ENCODE measurements at places on chromosomes 12 and 14.

DNA sequence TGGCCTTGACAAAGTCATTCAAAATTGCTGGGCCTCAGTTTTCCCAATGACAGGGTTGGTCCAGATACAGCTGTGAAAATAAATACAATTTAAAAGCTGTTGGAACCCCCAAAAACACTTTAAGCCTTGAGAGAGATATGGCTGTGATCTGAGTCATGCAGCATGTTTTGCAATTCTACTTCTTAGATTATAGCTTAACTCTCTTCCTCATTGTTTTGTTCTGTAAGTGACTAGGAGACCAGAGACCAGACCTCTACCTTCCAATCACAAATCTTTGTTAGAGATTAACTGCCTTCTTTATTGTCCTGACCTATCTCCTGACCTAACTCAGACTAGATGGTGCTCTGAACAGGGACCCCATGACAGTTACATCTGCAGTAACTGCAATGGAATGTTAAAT lies 198.1 kb downstream of the STXBP6 start:
- DNase-seq: no peak

DNA sequence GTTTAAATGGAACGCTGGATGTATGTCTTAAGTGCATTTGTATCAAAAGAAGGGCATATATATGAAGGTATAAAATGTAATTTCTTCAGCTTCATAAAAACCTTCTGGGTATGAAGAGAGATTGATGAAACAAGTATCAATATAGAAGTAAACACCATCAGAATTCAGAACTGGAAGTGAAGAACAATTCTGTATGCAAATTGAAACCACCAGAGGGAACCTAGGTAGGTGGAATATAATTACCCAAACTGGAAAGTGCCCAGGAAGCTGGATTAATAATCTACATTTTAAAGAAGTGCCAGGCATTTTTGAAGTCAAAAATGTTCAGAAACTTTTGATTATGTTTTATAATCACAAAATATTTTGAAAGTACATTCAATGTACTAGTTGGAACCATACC lies 336.2 kb upstream of the GARIN6 start:
- no peak for DNase-seq

DNA sequence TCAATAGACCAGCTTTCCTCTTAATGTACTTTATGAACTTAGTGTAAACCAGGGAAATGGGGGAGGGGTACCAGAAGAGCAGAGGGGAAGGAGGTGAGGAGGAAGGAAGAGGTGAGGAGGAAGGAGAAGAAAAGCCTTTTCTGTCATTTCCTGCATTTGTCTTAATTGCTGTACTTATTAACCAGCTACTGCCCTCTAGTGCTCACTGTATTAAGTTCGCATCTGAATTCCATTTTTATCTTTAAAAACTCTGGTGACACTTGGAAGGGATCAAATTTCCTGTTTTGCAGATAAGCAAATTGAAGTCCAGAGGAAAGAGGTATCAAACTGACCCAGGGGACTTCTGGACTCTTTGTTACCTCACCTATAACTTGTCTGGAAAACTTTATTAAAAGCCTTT lies 22.2 kb downstream of the MANSC1 start:
- peak; percentile 29 for DNase-seq

- DNase-seq: no peak
Observed at GRCh38 chr12:124036657-124037109, 63.7 kb downstream of the ZNF664 start.

DNA sequence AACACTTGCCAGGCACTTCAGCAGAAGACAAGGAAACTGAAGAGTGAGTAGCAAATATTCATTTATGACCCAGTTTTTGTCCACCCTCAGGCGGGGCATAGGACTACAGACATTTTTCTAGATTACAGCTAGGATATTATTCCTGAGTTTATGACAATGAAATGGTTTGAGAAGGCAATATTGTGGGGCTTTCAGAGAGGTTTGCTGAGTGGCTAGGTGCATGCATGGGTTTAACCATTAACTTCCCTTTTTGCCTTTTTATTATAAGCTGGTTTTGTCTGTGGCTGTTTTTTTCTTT lies 104.0 kb upstream of the BCAT1 start:
- DNase-seq: no peak

DNA sequence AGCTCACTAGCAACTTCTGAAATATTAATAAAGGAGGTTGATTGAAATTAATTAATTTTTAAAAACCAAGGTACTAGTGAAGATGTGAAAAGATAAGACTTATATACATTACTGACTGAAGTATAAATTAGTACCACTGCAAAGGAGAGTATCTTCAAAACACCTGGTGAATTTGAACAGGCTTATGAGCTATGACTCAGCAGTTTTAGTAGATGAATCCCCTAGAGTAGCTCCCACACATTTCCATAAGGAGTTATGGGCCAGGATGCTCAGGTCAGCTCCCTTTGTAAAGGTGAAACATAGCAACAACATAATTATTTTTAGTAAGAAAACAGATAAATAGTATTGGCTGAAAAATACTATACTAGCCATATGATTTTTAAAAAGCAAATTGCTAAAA lies 218.6 kb downstream of the SYT1 start:
- no peak for DNase-seq

- no peak for DNase-seq
Observed at GRCh38 chr14:90553921-90554336, 157.1 kb downstream of the CALM1 start.

- DNase-seq: no peak
Observed at GRCh38 chr14:24542346-24542936, 33.6 kb downstream of the CTSG start.
